ENCODE measurements at places on chromosomes 11 and 22. TPM values are rescaled to one million over a fixed set of nuclear protein-coding genes. Genes with fewer than 3 reads are reported as not detected.

Gene FDXACB1
- total RNA-seq = 1.1 TPM

Gene MCHR1
- total RNA-seq = not detected

Gene PRRG4
- total RNA-seq = 0.22 TPM

Gene GAL
- total RNA-seq = 0.20 TPM

Gene FGF4
- not detected for total RNA-seq

Gene KRTAP5-9
- total RNA-seq = not detected

Gene MMP11
- total RNA-seq = 3.4 TPM

Gene OR51B4
- total RNA-seq = not detected

Gene SLC22A6
- not detected for total RNA-seq

Gene SMTNL1
- not detected for total RNA-seq

Gene MPST
- total RNA-seq = 96.1 TPM

Gene MEN1
- 12.5 TPM for total RNA-seq

Gene FJX1
- total RNA-seq = 17.4 TPM

Gene FGF3
- total RNA-seq = not detected

Gene OR51B2
- not detected for total RNA-seq

Gene CLNS1A
- total RNA-seq = 99.2 TPM

Gene SYT13
- total RNA-seq = under 0.01 TPM

Gene LTO1
- 12.1 TPM for total RNA-seq

Gene GRIA4
- not detected for total RNA-seq

Gene CPT1B
- total RNA-seq = 1.5 TPM

Gene SLC35F2
- total RNA-seq = 22.8 TPM

Gene APOBEC3C
- total RNA-seq = 2.0 TPM

Gene ABCC8
- not detected for total RNA-seq

Gene KCNK4
- not detected for total RNA-seq

Gene WBP2NL
- not detected for total RNA-seq

Gene RAB38
- 0.60 TPM for total RNA-seq

Gene SLC22A25
- not detected for total RNA-seq

Measured in lung microvascular endothelial cell (primary cell).